GDM1 (cell line): ENCODE measurements at places on chromosomes 1 and 21.
A peak's percentile ranks its signal among the peaks of the same experiment; 100 is the strongest.

DNA sequence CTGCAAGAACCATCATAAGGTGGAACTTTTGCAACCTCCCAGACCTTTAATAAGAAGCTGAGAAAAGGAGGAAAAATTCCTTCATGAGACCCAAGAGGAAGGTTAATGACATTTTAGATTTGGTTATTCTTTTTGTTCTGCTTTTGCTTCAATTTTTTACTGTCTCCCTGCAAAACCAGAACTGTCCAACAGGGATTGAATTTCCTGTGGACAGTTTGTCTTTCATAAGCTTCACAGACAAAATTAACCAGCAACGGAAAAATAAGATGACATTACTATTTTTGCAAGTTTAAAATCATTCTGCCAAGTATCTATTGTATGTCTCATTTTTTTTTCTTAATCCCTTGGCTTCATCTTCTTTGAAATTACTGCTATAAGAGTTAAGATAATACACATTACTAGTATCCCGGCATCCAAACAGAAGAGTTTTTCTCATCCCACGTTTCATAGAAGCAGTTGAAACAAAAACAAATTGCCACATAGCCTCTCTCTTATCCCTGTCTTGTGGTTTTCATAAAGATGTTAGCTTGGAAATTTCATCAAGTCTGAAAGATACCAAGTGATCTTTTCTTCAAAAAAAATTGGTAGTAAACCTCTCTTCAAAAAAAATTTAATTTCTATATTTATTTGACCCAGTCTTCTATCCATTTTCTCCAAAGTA is 465.3 kb upstream of the PTBP2 start:
- DNase-seq: no peak

DNA sequence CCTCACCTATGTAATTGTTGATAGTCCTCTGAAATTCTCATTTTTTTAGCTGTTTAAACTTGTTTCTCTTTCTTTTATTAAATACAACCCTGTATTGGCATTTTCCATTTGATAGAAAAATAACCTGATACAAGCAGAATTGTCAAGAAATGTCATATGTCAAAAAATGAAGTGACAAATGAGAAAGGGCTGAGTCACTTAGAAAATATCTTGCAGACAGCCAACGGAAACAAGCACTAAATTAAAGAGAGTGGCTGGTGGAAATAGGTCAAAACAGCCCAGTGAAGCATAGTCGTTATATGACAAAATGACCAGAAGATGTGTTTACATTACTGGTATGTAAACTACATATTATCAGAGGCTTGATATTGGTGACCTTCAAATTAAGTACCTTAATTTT is 484.4 kb downstream of the PLA2G4A start:
- no peak for DNase-seq

DNA sequence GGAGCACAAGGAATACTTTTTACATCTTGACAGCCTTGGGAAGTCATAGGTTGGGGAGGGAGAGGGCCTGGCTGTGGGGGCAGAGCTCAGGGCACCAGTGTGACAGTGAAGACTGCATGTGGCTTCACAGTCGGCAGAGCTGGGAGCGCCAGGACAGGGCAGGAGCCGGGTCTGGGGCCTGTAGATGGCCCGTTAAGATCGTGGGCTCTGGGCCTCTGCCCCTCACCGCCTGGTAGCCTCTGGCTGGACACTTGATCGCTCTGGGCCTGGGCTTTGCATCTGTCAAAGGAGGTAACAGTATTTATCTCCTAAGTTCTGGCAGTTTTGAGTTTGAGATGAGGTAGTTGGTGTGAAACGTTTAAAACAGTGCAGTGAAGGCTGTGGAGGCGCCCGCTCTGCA is 4.8 kb downstream of the SLX9 start:
- DNase-seq: no peak

DNA sequence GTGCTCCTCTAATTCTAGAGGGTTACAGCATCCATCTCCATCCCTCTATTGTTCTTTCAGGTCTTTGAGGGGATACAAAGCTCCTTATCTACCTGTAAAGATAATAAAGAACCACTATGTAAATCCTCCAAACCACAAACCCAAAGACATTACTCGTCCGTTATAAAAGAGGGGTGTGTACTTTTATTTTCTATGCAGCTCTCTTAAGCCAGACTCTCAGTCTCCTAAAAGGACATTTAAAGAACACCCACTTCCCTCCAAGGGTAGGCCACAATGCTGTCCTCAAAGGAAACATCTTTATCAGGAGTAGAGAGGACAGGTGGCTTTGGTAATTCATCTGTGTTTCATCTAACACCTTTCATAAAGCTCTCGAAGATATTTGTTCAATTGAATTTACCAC is 67.9 kb upstream of the DYNLT5 start:
- DNase-seq: no peak

DNA sequence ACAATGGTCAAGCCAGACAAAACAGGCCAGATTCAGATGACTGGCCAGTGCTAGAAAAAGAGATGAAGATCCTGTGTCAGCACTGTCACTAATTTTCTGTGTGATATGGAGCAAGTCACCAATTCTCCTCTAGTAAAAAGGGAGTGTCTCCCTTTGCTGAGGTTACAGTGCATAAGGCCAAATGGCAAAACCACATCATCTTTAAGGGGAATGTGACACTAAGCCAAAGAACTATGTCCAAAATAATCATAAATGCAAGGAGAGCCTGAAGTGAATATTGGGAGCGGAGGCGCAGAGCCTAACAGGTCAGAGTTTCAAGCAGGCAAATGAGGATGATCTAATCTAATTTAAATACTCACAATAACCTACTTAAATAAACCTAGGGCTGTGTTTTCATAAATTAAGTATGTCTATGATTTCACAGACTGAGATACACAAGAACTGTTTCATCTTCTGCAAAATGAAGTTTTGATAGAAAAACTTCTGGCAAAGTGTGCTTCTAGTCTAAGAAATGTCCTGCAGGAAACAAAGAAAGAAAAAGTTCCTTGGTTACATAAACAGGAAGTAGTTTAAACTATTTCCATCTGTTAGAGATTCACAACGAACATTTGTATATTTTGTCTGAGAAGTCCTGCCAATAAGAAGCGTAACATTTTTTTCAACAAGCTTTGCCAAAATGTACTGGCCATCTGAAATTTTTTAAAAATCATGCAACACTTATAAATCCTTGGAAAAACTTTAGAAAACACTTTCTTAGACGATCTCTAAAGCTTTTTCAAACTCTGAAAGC is 290.2 kb downstream of the LRRC40 start:
- no peak for DNase-seq

GRCh38 chr1:27574871-27575831 is 28.8 kb downstream of the AHDC1 start:
- no peak for DNase-seq

GRCh38 chr21:31298618-31299269 is 45.3 kb downstream of the TIAM1 start:
- no peak for DNase-seq

DNA sequence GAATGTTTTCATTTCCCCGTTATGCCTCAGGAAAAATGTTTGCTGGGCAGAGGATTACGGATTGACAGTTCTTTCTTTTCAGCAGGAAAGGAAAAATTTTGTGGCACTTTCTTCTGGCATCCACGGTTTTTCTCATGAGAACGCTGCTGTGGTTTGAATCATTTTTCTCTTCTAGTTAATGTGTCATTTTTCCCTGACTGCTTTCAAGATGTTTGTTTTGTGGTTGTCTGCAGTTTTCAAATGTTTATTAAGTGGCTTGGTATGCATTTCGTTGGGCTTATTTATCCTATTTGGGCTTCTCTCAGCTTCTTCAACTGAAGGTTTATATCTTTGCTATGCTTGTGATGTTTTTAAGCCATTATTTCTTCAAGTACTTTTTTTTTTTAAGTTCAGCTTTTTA is 359.0 kb downstream of the RGS7 start:
- no peak for DNase-seq

DNA sequence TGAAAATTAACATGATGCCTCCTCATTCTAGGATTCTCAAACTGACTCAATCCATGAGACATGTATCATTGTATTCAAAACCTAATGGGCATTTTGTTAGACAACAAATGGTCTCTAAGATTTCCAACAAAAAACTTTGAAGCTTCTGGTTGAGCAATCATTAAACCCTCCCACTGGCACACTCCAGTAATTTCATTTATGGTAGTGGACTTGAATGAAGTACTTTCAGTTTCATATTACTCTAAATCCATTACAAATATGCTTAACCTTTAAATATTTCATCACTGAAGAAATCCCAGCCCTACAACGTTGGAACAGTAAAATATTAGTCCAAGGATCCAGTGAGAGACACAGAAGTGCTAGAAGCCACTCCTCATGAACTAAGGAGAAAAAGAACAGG is 43.5 kb downstream of the GBP6 start:
- no peak for DNase-seq

DNA sequence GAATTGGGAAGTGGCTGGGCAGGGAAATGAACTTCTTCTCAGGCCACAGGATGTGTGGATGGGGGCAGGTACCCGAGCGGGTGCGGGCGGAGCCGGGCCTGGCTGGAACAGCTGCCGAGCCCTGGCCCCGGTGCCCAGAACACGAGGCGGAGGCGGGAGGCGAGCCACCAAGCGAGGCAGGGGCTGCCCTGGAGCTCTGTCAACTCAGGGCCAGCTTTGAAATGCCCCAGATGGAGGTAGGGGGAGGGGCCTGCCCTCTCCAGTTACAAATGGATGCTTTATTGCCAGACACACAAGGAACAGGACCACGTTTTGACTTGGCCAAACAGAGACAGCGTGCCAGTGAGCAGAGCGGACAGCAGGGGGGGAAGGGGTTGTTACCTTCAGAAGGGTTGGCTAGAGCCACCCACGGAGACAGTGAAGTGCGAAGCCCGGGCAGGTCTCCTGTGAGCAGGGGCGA is 240.4 kb downstream of the SDCCAG8 start:
- no peak for DNase-seq

GRCh38 chr1:2046174-2046917 is 3.9 kb upstream of the PRKCZ start:
- DNase-seq: peak; percentile 9
